ENCODE measurements at places on chromosomes 2 and 18.

- DNase-seq, result peak; percentile 18
Measured at GRCh38 chr2:224865016-224865415, 148.9 kb upstream of the CCDC195 start.

- DNase-seq, result peak; percentile 61
Measured at GRCh38 chr2:160928854-160929301, 231.3 kb upstream of the TANK start.

- peak; percentile 81 for DNase-seq
Measured at GRCh38 chr2:157032017-157032416, 225.5 kb upstream of the GALNT5 start.

DNA sequence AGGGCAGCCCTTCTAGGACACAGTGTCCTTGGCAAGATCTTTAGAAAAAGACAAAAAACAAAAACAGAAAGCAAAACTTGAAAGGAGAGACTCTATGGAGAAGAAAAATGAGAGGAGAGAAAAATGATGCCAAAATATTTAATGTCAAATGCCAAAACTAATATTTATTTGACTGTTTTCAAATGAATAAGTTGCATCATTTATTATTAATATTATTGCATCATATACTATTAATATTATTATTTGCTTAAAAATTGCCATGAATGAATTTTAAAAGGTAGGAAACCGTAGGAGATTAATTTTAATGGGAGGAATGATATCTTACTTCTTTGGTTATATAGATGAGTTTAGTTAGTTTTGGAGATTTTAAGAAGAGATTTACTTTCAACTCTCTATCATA, 144.3 kb downstream of the DAW1 start:
- no peak for DNase-seq

DNA sequence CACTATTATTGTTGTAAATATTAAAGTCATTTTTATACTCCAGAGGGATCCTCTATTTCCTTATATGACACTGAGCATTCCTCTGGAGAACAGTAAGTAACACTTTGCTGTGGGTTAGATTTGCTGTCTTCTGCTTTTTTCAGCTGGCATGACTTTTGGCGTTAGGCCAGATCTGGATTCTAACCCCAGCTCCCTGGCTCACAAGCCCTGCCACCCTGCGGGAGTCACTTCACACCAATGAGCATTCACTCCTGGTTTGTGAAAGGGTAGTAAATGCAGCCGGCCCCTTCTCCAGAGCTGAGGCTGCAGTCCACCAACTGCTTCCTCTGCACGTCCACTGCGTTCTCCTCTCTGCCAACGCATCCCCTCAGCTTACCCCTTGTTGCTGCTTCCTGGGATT, 373.8 kb upstream of the RAB6C start:
- no peak for DNase-seq

GRCh38 chr2:99495115-99495860, 5.5 kb upstream of the REV1 start:
- no peak for DNase-seq

DNA sequence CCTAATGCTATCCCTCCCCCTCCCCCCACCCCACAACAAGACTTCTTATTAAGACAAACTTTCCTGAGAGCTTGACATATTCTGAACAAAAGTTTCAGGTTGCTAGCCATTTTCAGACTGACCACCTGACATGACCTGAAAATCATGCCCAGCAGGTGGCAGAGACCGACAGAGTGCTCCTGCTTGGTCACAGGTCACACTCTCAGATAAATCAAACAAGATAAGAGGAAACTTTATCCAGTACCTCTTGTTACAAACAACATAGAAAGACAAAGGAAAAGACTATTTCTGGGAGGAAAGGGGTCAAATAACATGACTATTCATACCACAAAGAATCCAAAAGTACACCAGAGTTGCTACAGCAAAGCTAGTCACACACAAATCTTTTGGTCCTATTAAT, 107.4 kb downstream of the TMEM200C start:
- DNase-seq, result no peak

GRCh38 chr2:39506215-39506614, 69.1 kb upstream of the MAP4K3 start:
- DNase-seq, result no peak

- no peak for DNase-seq
Measured at GRCh38 chr2:229221641-229222040, 49.4 kb downstream of the PID1 start.

- DNase-seq, result peak; percentile 42
Measured at GRCh38 chr2:96407041-96407918, 71.7 kb downstream of the NCAPH start.

DNA sequence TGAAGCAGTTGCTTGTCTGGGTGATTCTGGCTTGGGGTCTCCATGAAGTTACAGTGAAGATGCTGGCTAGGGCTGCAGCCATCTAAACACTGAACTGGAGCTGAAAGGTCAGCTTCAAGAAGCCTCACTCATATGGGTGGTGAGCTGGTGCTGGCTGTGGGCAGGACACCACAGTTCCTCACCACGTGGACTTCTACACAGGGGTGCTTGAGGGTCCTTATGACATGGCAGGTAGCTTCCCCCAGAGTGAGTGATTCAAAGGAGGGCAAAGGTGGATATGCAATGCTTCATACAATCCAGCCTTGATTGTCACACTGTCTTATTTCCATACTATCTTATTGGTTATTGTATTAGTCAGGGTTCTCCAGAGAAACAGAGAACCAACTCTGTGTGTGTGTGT, 6.0 kb downstream of the CD302 start:
- DNase-seq, result no peak

GRCh38 chr2:139746901-139747300, 966.7 kb upstream of the NXPH2 start:
- DNase-seq, result no peak

DNA sequence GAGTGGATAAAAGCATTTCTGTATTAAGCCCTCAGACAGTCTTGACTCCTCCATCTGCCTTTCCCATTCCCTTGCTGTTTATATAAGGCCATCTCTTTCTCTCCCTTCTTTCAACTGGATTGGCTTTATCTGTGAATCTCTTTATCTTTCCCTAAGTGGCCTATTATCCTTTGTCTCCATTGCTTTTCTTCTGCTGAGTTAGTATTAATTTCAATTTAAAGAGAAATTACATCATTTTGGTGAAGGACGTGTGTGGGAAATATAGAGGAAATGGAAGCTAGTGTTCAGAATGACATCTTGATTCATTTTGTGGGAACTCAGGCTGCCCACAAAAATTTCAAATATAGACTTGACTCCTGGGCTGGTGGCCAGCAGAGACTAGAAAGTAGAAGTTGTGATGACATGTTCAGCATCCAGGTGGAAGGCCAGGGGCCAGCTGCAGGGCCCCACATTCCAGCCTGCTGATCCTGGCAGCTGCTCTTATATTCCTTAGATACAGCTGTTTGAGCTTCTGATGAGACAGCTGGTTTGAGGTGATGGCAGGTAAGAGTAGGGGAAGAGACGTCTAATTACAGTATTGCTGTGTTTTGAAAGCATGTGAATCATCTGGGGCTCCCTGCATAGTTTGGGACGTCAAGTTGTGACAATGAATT, 52.3 kb downstream of the DIS3L2 start:
- peak; percentile 94 for DNase-seq

- no peak for DNase-seq
Measured at GRCh38 chr2:158546412-158547144, 89.8 kb downstream of the PKP4 start.

GRCh38 chr2:215662715-215663114, 226.8 kb upstream of the FN1 start:
- no peak for DNase-seq

All from fibroblast of skin of left quadriceps (primary cell).